Stimulated activated CD8-positive, alpha-beta memory T cell treated with anti-CD3 and anti-CD28 coated beads, Interleukin-12 subunit alpha, Interleukin-12 subunit beta, amount 100 ng/mL, for 1 hour (primary cell): ENCODE measurements at places on chromosomes 2 and 18.

- no peak for DNase-seq
These were observed 133.1 kb downstream of the NBAS start for GRCh38 chr2:15427987-15428386.

GRCh38 chr18:69127873-69128500, 272.7 kb upstream of the DOK6 start:
- no peak for DNase-seq

DNA sequence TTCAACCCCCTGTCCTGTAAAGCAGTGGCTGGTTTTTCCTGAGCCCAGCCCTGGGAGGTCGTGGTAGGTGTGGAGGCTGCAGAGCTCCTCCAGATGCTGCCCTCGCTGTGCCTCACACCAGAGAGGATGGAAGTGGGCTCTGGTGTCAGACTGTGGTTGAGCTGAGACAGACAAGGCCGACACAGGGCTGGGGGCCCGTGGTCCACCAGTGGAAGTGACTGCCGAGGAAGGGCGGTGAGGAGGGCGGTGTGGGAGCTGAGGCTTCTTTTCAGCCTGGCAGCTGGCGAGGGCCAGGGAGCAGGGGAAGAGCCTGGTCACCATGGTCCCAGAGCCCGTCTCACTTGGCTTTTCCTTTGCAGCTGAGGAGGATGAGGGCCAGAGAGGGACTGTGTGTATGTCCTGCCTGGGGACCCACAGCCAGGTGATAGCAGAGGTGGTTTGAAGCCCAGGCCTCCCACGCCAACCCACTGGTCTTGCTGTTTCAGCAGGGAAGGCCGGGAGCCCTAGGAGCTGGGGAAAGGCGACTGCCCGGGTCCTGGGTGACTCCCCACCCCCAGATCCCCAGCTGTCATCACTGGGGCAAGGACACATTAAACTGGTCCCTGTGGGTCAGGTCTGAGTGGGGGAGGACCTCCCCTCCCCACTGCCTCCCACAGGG, 8.5 kb downstream of the SFTPB start:
- no peak for DNase-seq

DNA sequence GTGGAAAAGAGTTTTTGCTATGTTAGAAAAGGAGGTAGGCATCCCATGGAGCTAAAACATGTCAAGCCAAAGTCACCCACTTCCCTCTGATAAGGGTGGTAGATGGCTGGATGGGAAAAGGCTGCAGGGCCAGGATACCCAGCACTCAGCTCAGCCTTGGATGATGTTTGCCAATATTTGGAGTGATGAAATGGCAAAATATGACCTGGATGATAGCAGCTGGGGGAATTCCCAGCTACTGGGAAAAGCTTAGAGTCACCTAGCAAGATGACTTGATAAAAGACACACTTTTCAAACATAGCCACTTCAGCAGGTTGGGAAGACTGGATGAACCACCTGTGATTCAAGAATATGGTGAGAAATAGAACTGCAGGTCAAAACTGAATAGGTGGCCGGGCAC, 10.1 kb downstream of the RFX8 start:
- DNase-seq: no peak

DNA sequence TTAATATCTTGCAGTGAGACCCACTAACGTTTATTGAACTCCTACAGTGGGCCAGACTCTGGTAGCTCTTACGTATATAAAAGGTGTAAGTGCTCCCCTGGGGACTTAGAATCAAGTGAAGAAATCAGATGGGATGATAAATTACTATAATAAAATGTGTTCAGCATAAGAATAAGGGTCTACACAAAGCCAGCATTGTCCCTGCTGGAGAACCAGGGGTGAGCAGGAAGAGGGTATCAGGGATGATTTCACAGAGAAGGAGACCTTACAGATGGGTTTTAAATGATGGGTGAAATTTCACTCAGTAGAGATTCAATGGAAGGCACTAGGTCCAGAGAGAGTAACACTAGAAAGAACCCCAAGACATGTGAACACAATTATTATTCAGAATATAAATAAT, 20.7 kb downstream of the NRXN1 start:
- no peak for DNase-seq

DNA sequence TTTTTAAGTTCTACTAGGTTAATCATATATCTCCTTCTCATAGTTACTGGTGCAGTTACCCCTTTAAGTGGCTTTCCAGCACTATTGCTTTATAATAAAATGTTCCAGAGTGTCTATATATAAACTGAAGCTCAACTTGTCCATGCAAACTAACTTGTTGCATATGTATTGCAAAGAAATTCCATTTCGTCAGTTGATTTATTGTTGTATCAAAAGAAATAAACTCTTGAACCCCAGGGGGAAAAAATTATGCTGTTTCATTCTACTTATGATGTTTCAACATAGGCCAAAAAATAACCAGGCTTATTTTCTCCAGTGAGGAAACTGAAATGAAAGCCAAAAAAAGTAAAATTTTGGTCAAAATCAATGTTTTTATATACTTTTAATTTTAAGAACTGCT, 491.9 kb downstream of the NR4A2 start:
- no peak for DNase-seq

GRCh38 chr2:160955578-160955977, 204.7 kb upstream of the TANK start:
- DNase-seq: no peak

DNA sequence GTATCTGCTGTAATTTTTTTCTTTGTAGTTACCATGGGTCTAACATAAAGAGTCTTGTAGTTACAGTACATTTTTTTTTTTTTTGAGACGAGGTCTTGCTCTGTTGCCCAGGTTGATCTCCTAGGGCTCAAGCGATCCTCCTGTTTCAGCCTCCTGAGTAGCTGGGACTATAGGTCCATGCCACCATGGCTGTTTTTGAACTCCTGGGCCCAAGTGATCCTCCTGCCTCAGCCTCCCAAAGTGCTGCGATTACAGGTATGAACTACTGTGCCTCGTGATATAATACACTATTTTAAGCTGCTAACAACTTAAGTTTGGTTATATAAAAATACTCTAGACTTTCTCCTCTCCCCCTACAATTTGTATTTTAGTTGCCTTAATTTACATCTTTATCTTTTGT, 46.3 kb downstream of the ASB1 start:
- no peak for DNase-seq

DNA sequence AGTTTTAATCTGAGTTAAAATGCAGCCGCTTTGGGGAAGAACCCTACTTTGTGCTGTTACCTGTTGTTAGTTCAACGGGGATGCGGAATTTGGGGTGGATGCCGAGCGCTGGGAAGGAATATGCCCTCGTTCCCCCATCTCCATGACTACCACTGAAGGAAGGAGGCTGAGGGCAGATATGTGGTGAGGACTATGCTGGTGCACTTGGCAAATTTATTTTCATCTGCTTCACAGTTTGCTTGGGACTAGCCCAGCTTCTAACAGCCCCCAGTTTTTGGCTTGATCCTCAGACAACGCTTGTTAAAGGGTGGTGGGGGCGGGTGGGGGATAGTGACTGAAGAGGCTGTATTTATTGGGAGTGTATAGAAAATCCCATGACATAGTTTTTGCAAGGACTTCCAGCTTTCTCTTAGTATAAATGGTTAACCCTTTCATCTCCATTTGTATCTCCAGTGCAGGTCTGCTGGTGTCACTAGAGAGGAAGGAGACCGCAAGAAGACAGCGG, 100.8 kb downstream of the COLEC12 start:
- no peak for DNase-seq

DNA sequence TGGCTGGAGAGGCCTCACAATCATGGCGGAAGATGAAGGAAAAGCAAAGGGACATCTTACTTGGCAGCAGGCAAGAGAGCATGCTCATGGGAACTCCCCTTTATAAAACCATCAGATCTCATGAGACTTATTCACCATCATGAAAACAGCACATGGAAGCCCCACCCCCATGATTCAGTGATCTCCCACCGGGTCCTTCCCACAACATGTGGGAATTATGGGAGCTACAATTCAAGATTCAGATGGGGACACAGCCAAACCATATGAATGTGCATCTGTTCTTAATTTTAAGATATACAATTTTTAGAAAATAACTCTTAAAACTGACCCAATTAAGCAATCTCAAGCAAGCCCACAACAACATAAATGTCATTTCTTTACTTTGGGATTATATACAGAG, 12.6 kb downstream of the C18orf63 start:
- DNase-seq: no peak

- no peak for DNase-seq
These were observed 113.0 kb downstream of the PIK3C3 start for GRCh38 chr18:42068030-42068429.
